Right lobe of liver (tissue), 6 donors: ENCODE measurements at places on chromosomes 2 and 18.

DNA sequence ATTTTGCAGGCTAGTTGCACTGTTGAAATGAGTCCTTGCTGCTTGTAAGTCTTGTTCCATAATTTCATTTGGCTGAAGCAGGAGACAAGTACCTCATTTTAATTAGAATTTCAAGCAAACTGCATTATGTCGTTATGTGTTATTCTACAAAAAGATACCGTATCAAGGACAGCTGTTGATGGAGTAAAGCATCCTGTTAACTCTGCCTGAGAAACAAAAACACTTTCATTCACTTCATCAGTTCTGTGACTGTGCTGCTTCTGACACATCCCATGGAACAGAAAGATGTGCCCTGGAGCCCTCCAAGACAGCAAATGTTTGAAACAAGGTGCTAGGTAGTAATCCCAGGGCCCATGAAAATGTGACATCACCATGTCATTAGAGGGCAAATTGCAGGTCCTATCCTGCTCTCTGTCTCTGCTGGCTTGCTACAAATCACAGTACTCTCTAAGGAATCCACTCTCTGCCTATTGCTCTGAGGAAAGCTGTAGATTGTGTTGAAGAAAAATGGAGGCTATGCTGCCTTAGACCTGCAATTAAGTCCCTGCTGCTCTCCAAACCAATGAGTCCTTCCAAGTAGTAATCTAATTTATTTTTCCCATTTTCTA, 209.7 kb upstream of the PARD3B start:
- no peak for DNase-seq

DNA sequence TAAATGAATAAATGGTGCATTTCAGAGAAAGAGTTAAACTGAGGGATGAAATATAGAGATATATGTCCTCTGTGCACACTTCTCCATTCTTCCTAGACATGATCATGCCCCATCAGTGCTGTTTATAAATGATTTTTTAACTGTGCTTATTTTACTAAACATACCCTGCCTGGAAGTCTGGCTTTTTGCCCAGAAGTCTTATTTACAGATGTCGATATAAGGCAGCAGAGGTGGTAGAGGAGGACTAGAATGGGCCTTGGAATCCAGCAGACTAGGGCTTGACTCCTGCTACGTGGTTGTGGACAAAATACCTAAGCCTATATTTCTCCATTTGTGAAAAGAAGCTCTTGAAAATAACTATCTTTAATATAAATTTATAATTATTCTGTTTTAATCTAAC, 355.5 kb downstream of the RAD51AP2 start:
- no peak for DNase-seq

DNA sequence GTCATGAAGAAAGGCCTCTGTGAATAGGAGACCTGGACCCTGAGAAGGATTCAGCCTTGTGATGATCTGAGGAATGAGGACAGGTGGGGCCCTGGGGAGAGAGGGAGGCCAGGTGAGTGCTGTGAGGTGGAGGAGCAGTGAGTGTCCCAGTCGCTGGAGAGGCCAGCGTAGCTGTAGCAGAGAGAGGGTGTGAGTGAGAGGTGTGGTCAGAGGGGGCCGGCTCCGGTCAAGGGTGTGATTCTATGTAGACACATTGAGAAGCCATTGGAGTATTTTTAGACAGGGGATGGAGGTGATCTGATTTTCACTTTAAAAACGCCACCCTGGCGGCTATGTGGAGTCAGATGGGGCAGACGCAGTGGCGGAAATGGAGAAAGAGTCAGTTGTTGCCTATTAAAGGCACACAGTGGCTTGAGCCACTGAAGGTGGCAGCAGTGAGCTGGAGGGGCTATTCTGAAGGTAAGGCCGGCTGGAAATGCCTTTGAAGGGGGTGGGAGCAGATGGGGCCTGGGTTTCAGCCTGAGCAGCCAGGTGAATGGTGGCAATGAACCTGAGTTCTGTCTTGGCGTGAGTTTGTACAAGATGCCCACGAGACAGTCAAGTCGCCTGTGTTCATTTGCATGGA, 55.6 kb downstream of the GREB1 start:
- DNase-seq = no peak

DNA sequence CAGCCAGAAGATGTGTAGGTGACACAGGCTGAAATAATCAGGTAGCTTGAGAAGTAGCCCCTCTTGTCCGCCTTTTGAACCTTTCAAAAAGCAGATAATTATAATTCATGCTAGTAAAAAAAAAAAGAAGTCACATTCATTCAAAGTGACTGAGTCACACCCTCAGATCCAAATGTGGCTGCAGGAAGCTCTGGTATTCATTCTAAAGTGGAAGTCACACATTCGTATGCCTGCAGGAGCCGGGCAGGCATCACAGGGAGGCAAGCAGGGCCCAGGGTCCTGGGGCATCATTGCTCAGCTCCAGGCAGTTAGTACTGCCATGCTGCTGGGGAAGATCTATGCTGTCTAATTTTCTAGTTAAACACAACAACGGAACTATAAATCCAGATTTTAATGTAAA, 21.7 kb upstream of the RAB11FIP5 start:
- DNase-seq = no peak

DNA sequence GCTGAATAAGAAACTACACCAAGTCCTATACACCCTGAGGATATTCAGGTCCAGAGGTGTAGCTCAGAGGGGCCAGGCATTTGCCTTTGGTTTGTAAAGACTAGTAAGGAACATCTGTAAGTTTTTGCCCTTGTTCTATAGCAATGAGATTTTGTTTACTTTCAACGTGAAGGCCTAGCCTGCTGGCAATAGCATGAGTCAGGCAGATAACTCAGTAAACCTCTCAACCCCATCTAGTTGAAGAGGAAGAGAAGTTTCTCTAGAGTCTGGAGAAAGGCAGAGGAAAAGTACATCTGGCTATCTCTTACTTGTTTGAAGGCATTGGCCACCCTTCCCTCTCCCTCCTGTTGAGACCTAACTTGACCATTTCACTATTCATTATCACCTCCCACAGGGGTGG, 70.3 kb upstream of the ZNF521 start:
- no peak for DNase-seq

DNA sequence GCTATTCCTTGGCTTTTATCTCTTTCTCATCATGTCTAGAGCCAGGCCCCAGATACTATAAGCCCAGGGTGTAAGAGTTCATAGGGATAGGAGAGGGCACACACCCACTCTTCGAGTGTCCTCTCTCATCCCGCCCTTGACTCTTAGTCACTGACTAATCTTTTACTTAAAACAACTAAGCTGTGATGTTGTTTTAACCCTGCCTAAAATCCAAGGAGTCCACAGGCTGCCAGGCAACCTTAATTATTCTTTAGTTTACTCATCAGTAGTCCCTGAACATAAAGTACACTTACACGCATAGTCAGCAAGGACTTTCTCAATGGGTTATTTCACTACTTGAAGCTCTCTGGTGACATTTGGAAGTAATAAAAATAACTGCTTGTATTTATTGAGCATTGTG, 28.4 kb downstream of the GREB1L start:
- no peak for DNase-seq

- DNase-seq = peak; percentile 52
Measured at GRCh38 chr2:39838589-39838988, 59.5 kb upstream of the THUMPD2 start.

DNA sequence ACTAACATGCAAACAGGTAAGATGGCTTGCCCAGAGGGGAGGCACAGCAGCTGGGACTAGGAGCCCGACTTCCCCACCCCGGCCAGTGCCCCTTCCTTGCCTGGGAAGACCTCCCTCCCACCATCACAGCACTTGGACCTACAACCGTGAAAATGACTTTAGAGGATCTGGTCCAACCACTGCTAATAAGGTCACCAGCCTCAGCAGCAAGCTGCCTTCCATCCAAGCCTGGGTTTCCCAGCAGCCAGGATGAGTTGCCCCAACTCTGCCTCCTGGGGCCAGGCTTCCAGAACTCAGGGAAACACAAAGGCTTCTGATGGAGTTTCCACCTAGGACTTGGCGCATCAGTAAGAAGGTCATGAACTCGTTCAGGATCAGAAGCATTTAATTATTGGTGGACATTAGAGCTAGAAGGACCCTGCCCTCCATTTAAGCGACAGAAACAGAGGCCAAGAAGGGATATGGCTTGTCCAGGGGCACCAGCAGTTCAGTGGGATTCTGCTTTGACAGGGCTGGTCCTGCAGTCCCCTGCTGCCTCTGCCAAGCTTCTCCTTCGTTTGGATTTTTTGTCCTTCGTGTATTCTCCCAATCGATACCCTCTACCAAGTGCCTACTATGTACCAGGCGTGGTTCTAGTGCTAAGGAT, 403.0 kb upstream of the ID2 start:
- DNase-seq = no peak

GRCh38 chr18:65735155-65735554, 15.7 kb upstream of the CDH7 start:
- no peak for DNase-seq

- no peak for DNase-seq
Measured at GRCh38 chr2:226234187-226234586, 565.4 kb downstream of the IRS1 start.

DNA sequence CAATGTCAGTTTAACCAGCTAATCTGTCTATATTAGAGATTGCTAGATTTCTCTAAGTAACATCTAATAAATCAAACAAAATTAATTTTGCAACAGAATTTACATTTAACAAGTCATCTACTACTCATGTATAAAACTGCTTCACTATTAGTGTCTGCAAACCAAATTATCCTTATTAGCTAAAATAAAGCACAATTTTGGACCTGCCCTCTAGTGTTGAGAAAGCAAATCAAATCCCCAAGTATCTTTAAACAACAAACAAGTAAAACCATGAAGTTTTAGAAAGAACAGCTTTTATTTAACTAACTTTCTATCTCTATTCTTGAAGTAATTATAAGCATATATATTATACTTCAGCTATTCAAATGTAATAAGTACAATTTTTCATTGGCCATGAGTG, 113.1 kb upstream of the SP3 start:
- DNase-seq = no peak

DNA sequence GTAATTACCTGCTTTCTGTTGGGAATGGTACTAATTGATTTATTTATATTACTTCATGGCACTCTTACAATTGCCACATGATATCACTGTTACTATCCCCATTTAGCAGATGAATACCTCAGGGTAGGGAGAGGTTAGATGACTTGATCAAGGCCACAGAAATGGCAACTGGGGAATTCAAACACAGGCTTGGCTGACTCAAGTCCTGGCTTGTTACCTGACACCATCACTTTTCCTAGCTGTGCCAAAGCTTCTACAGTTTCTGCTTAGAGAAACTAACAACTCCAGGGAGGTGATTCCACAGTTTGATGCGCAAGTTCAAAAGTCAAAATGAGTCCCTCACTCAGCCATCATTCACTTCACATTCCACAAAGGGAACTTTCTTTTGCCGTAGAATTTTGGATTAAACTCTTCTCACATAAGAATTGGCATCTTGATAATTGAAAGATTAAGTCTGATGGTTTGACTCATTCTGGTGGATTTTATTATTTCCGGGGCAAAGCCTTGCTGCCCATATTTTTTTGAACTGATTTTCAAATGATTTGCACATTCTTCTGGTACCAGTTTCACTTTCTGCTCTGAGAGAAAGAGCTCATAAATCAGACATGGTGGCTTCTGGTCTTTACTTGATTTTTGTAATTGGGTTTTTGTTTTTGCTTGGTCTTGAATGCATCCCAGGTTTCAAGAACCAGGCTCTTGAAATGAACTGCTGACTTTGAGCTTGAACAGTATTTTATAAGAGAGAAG, 656.8 kb downstream of the BCL11A start:
- no peak for DNase-seq

DNA sequence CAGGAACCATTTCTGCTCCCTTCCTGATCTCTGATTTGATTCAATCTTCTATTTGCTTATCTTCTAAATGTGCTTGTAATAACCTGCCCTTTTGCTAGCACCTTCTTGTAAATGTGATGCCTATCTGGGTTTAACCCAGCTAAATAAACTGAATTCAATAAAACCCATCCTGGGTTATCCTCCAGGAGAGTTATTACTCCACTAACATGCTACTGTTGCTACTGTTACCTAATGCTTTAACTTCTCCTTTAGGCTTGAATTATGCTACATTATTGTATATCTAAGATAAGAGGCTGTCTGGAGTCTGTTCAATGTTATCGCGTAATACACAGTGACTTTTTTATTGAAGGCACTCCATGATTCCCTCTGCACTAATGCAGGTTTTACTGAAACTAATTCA, 206.5 kb upstream of the CTAGE1 start:
- DNase-seq = no peak

DNA sequence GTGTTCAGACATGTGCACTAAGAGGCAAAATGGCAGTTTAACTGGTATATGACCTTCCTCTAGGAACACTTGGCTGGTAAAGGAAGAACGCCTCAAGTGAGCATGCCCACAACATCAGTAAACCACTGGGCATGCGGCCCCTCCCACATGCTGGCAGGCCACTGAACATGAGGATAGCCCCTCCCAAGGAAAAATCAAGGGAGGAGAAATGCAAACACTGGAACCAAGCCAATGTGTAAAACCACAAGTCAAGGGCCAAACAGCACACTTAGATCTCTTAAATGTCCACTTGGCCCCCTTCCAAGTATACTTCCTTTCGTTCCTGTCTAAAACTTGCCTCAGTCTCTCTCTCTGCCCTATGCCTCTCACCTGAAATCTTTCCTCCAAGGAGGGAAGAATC, 980.8 kb downstream of the TSN start:
- no peak for DNase-seq

- DNase-seq = no peak
Measured at GRCh38 chr2:133733901-133734255, 165.6 kb upstream of the NCKAP5 start.

- no peak for DNase-seq
Measured at GRCh38 chr2:118058951-118059350, 29.3 kb upstream of the INSIG2 start.

DNA sequence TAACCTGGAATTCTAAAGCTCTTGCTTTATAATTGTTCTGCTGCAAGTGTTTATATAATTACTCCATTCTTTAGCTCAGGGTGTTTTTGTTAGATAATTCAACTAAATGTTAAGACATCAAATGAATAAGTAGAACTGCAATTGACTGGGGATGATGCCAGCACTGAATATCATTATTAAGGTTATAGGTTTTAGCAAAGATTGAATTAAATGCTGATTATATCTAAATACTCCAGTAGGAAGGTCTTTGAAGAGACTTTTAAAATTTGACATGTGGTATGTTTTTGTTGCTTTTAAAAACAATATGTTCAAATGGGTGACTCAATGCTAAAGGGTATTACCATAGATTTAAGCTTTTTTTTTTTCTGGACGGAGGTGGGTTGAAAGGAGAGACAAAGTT, 170.1 kb upstream of the THUMPD2 start:
- no peak for DNase-seq

DNA sequence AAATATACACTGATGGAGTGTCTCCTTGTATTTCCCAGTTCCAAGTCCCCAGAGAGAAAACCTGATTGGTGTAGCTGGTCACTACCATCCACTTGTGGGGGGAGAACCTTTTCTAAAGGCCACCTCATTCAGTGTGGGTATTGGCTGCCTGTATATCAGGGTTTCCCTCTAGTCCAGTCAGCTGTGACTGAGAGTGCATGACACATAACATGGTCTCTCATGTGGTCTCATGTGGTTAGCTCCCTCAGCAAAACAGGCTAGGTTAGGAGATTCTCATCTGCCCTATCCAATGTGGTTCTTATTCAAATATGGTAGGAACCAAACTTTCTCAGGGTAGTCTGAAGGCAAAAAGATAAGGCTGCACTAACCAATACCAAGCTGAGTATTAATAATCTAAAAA, 4.1 kb upstream of the GORASP2 start:
- no peak for DNase-seq
